ENCODE measurements at places on chromosomes 6 and 20. TPM values are rescaled to one million over a fixed set of nuclear protein-coding genes. Genes with fewer than 3 reads are reported as not detected.

GRCh38 chr6:141309295-141309694 is 823.4 kb upstream of the GJE1 start:
- no peak for DNase-seq

C6orf58 gene
- polyA plus RNA-seq = 1.3 TPM

COL12A1 gene
- polyA plus RNA-seq = 54.9 TPM

DNA sequence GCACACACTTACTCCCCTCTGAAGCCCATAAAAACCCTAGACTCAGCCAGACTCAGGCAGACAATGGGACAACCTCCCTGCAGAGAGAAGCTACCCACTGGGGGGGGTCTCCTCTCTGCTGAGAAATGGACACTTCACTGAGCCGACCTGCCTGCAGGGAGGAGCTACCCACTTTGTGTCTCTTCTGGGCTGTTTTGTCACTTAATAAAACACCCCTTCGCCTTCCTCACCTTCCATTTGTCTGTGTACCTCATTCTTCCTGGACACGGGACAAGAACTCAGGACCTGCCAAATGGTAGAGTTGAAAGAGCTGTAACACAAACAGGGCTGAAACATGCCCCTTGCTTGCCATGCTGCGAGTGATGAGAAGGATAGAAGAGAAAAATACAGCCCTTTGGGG is 151.7 kb upstream of the HDDC2 start:
- no peak for DNase-seq

GPSM3 gene
- polyA plus RNA-seq = 10.6 TPM

DEFB121 gene
- polyA plus RNA-seq = not detected

PACRG gene
- polyA plus RNA-seq = 18.3 TPM

TGM2 gene
- polyA plus RNA-seq = 45.5 TPM

DNA sequence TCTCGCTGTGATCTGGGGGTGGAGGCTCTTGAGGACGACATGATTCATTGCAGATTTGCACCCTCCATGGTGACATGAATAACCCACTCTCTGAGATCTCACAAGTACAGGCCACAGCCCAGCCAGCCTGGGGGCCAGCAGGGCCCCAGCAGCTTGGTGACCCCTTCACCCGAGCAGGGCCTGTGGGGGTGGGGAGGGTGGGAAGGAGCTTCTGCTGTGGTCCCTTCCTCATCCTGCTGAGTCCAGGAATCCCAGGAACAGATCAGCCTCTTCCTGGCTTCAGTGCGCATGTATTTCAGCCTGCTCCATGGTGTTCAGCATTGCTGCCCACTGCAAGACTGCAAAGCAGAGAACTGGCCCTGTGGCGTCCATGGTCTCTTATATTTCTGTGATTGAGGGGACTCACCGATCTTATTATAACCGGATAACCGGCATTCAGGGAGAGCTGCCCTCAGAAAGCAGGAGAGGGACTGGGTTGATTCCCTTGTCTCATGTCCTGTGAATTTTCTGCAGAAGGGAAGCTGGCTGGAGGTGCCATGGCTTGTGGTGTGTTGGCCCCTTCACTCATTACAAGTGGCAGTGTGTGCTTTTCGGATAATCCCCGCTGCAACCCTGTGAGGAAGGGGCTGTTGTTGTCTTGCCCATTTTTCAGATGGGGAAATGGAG is 118.8 kb upstream of the FRMD1 start:
- DNase-seq = no peak

KHDC1L gene
- 0.27 TPM for polyA plus RNA-seq

- DNase-seq = peak; percentile 61
Measured at GRCh38 chr6:18978337-18979128, 591.4 kb downstream of the RNF144B start.

DNA sequence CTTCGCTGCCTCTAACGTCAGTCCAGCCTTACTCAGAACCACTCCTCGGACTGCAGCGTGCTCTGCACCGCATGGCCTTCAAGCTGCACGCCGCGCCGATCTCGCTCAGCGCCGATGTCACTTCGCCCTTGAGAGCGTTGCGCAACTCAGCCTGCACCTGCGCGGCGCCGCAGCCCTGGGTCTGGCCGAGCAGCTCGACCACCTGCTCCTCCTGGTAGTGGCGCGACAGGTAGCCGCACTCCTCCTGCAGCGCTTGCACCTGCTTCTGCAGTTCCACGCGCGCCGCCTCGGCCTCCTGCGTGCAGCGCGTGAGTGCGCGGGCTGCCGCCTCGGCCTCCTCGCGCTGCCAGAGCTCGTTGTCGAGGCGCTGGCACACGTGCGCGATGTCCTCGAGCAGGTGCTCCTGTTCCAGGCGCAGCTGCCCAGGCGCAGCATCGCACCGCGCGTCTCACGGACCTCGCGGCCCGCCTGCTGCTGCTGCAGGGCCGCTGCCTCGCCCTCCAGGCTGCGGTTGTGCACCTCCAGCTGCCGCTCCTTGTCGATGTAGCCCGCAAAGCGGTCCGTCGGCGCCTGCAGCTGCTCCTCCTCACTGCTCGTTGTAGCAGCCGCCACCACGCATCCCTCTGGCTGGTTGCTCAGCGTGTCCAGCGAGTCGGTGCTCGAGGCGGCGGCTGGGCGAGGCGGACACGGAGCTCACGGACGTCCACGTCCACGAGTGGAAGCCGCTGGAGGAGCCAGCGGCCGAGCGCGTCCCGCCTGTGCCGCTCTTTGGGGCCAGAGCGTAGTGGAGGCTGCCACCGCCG is 380.6 kb upstream of the CHD6 start:
- no peak for DNase-seq

SMLR1 gene
- polyA plus RNA-seq = 3.6 TPM

- no peak for DNase-seq
Measured at GRCh38 chr6:124887872-124888580, 74.2 kb upstream of the RNF217 start.

PDE10A gene
- 18.3 TPM for polyA plus RNA-seq

DNA sequence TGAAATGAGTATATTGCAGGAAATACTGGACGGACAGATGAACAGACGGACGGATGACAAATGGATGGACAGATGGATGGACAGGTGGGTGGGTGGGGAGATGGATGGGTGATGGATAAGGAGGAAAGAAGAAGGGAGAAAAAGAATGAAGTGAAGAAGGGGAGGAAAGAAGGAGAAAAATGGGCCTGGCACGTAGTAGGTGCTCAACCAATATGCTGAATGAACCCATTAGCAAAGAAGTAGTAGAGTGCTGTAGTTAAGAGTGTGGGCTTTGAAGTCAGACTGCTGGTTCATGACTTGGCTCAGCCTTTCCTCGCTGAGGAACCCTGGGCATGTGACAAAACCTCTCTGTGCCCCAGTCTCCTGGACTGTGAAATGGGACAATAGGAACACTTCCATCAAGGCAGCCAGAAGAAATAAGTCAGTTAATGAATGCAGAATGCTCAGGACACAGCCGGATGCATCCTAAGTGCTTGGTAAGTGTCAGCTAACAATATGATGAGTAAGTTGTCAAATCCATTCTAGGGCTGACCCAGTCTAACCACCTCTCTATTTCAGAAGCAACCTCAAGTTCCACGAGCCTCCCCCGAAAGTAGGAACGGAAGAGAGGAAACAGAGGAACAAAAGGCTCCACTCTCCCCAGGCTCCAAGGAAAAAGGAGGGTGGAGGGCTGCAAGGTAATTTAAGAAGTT is 37.9 kb downstream of the PREX1 start:
- DNase-seq = no peak

HLA-DOA gene
- 6.1 TPM for polyA plus RNA-seq

STMN3 gene
- polyA plus RNA-seq = 28.6 TPM

- DNase-seq = no peak
Measured at GRCh38 chr20:22942742-22943141, 92.4 kb upstream of the SSTR4 start.

GRCh38 chr6:138527411-138528088 is 28.3 kb upstream of the NHSL1 start:
- DNase-seq = no peak

RAD21L1 gene
- not detected for polyA plus RNA-seq

GRCh38 chr6:10138917-10139316 is 276.0 kb downstream of the TFAP2A start:
- no peak for DNase-seq

GRCh38 chr6:2439632-2440031 is 194.2 kb upstream of the GMDS start:
- DNase-seq = no peak

- peak; percentile 51 for DNase-seq
Measured at GRCh38 chr20:5400164-5400762, 83.5 kb upstream of the PROKR2 start.

DNA sequence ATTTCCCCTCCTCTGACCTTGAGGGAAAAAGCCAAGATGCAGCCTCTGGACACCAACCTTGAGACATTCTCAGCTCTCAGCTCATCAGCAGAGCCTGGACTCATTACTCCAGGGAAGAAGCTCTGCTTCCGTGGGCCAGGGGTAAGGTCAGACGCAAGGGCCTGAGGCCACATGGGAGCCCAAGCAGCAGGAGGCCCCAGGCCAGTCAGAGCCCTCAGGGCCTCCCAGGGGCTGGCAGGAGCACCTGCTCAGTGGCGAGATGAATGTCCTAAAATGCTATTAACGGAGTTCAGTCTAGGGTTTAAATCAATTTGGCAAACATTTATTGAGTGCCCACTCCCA is 208.6 kb downstream of the ERMARD start:
- DNase-seq = no peak

DNA sequence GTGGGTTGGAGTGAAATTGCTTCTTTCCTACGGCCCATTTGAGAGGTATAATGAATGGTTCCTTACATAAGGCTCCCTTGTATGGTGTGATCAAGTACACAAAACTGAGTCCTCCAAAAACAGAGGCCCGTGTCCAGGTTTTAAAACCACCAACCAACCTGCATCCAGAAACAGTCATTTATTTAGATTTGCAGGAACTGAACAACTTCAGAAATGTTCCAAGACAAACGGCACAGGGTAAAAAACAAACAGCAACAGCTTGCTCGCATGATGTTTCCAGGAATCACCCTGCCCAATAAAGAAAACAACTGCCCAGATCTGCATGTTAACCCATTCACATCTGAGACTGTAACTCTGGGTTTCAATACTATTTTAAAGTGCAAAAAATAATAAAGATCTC is 40.2 kb upstream of the TRAM2 start:
- no peak for DNase-seq

DNA sequence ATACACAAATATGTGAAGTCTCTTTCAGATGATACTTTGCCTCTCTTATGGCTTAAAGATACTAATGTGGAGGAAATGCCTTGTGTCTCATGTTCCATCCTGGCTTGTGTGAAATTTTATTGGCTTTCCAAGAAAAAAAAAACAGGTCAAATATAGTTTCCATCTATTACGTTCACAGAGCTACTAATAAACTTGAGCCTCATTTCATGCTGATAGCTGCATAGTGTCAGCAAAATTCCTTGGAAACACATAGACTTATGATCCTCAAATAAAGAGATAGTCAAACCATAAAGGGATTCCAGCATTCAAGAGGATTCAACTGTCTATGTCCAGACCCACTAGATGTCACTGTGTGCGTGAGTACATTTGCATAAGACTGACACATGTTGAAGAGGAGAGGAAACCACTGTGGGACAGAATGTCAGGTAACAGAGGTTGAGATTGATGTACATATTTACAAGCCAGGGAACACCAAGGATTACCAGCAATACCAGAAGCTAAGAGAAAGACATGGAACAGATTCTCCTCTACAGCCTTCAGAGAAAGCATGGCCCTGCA is 266.6 kb downstream of the COL12A1 start:
- no peak for DNase-seq

DNA sequence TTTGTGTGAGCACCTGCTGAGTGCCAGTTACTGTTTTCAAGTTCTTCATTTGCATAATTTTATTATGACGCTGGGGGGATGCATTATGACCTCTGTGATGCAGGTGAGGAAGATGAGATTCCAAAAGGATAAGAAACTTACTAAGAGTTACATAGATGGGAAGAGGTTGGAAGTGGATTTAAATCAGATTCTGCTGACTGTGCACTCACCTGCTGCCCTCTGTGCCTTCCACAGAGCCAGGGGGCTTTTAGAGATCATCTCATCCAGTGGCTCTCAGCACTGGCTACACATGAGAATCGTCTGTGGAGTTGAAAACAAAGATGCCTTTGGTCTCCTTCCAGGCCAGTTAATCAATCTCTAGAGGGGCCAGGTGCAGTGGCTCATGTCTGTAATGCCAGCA is 47.9 kb downstream of the TIAM2 start:
- DNase-seq = no peak

EYS gene
- 0.50 TPM for polyA plus RNA-seq

DNA sequence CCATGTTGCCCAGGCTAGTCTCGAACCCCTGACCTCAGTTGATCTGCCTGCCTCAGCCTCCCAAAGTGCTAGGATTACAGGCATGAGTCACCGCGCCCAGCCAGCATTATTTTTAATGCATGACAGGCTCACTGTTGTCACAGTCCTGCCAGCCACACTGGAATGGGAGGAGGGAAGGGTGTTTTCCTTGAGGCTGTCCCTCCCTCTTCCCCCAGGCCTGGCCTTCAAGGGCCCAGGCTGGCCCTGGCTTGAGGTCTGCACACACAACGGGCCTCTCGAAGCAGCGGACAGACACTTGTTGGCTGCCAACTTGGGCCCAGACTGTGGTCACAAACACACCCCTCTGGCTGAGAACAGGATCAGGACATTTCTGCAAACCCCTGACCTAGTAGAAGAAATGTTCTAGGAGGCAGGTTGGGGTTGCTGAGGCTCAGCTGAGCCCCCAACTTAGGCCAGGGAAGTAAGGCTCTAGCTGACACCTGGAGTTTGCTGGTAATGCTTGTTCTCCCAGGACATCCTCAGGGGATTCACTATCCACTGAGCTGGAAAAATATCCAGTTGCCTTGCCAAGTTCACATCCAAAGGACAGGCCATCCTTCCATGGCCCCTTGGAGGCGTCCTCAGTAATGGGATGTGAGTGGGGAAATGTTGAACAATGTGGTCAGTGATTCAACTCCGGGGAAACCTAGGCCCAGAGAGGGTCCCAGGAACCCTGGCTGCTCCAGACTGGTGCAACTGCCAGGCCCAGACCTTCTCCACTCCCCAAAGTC is 9.9 kb downstream of the SNTA1 start:
- DNase-seq = no peak

DNA sequence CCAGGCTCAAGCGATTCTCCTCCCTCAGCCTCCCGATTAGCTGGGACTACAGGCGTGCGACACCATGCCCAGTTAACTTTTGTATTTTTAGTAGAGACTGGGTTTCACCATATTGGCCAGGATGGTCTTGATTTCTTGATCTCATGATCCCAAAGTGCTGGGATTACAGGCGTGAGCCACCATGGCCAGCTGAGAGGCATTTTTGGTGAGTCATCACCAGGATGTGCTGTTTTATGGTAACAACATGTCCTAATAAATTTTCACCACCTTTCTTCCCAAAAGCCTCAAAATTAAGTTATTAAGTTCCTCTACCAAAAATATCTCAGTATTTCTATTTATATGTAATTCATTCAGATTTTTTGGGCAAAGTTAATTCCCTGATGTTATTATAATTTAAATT is 53.5 kb downstream of the COL21A1 start:
- no peak for DNase-seq

DNA sequence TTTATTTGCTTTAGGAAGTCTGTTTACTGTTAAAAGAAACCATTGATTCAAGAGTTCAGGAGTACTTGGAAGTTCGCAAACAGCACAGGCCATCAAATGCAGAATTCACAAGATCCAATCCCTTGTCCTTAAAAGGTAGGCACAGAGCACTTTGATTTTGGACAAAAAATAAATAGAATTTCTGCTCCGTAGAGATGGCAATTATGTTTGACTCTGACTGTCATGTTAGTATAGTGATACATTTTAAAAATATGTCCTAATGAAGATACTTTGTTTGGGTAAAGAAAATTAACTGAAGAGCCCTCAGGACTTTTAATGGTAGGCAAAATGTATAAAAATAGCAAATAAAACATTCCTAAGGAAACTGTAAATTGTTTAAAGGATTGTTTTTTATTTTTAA is 113.1 kb downstream of the JAG1 start:
- no peak for DNase-seq

PIGT gene
- polyA plus RNA-seq = 98.2 TPM

GRCh38 chr6:46901882-46902314 is 19.8 kb downstream of the ADGRF5 start:
- no peak for DNase-seq

- DNase-seq = no peak
Measured at GRCh38 chr6:142694054-142694453, 250.9 kb downstream of the HIVEP2 start.
